Mesothelial cell of epicardium (in vitro differentiated cells): ENCODE measurements at places on chromosomes 2 and 18. TPM values are rescaled to one million over a fixed set of nuclear protein-coding genes. Genes with fewer than 3 reads are reported as not detected.

TGFBRAP1 gene
- 23.3 to 24.1 TPM (median 23.6 TPM) in 3 replicates for total RNA-seq

DNER gene
- not detected in 3 replicates for total RNA-seq

CHMP3 gene
- total RNA-seq: 73.5 to 75.8 TPM (median 73.8 TPM) in 3 replicates

- no peak for DNase-seq
These were observed 101.5 kb downstream of the ZNF532 start for GRCh38 chr18:58966005-58966677.

DNA sequence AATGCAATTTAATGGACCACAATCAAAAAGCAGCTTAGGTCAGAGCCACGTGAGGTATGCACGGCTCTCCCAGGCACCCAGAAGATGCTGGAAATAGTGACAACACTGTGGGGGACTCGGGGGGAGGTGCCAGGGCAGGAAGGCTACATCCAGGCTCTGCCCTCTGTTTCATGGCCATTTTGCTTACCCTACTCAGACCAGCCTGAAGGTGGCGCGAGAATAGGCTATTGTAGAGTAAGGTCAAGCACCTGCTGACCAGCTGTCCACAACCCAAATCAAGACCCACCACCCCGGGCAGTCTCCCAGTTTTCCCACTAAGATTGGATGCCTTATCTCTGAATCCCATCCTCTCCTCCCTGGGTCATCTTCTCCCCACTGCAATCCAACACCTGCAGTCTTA lies 115.7 kb downstream of the VIT start:
- no peak for DNase-seq

DNA sequence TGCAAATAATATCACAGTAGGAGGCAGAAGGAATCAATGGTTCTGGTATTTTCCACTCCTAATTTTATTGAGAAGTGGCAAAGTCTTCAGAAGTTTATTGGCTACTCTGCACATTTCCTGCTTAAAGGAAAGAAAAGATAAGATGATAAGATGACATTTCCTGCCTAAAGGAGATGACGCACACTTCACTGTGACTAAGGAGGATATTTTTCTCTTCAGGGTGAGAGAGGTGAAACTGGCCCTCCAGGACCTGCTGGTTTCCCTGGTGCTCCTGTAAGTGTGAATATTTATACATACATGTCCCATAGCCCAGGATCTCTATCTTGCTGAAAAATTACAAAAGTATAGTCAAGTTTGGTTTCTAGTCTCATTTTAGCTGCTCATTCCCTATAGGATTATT lies 27.9 kb downstream of the COL3A1 start:
- no peak for DNase-seq

DNA sequence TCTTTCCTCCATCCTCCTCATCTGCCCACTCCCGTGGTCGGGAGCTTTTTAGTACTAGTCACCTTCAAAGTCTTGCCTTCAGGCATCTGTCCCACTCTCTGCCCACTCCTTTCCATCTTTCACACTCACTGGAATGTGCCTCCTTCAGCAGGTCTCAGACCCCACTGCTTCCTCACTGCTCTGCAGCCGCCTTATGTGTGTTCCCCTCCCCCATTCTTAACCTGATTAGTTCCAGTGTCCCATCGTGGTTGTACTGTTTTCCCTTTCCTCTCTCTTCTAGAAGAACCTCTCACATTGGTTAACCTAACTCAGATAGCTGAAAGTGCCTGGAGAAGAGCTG lies 3.0 kb downstream of the ARMC9 start:
- DNase-seq: no peak

DNA sequence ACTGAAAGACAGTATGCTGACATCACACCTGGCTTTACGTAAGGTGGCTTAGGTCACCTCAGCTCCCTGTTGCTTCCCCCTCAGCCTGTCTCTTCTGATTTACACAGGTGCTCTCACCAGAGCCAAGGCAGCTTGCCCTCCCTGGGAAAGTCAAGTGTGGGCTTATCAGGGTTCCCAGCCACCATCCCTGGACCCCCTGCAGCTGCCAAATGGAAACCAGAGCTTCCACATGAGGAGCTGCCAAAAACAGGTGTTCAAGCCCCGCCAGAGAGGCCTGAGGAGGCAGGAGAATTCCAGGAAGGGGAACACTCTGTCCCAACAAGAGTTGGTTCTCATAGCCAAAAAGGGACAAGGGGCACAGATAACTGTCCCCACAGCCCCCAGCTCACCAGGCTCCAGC lies 266.7 kb downstream of the ATAD2B start:
- no peak for DNase-seq

- DNase-seq: no peak
These were observed 4.8 kb downstream of the SSB start for GRCh38 chr2:169803480-169803879.

DNA sequence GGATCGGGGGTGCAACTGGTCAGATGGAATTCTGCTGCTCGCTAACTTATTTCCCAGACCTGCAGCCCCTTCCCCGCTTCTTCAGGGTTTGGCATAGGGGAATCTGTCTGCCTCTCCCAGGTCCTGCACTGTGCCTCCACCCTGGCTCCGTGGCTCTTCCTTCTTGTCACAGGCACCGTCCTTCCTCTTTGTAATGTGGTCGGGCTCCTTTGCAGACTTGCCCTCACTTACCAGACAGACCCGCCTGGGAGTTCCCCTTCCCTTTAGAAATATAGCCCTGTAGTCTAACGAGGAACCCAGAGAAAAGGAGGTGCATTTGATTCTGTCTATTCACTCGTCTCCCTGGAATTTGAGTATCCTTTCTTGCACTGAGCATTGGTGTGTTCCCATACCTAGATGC lies 63.9 kb upstream of the PAX8 start:
- DNase-seq: no peak

DNA sequence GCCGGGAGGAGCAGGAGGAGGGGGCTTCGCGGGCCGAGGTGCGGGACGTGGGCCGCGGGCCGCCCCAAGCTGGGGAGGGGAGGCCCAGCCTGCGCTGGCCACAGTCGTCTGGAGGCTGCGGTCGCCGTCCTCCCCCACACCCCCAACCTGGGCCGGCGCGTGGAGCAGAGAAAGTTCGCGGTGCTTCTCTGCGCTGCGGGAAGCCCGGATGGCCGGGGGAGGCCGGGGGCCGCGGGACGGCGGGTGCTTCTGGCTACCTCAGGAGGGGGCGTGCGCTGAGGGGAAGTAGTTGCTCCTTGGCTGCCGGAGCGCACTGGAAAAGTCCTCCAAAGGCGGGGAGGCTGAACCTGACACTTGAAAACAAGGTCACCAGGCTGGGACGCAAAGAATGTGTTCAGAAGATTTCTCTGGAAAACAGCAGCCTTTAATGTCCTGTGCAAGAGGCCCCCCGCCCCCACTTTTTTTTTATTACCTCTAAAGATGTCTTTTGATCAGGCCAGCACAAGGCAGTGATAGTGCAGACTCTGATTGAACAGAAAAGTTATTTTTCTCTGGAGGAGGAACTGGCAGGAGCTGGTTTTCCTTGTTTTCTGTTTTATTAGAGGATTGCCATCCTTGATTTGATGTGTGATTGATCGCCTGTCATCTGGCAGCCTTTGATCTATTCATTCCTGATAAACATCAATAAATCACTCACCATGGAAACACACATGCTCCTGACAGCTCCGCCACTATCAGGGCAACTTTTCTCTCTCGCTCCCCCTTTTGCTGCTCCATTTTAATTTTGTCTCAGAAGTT lies 1.6 kb downstream of the TSHZ1 start:
- DNase-seq: peak; percentile 67
